ENCODE measurements at places on chromosomes 13 and 19. TPM values are rescaled to one million over a fixed set of nuclear protein-coding genes. Genes with fewer than 3 reads are reported as not detected.
A peak's percentile ranks its signal among the peaks of the same experiment; 100 is the strongest.

DNA sequence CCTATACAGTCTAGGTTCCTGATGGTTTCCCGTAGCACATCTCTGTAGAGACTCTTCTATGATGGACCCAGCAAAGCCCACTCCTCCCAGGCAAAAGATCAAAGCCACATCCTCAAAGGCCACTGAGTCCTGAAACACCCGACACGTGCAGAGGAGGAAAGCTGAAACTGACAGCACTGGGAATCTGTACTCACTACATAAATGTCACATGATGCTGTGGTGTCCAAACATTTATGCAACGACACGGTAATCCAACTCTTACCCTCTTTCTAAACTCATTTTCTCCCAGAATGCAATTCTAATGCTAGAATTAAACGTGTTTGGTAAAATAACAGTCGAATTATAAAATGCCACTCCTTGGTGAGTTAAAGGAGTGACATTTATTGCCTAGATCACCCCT is 7.0 kb upstream of the ZNF441 start:
- H3K4me3 ChIP-seq = no peak overlapping the region
- no peaks in the 10 kb centered on the region for H3K36me3 ChIP-seq
- H3K27me3 ChIP-seq = 0 out of 3 replicates have a peak, but pooled peaks cover 9% of the 10 kb centered on the region
- no peak overlapping the region for H3K27ac ChIP-seq
- no peak for DNase-seq

DNA sequence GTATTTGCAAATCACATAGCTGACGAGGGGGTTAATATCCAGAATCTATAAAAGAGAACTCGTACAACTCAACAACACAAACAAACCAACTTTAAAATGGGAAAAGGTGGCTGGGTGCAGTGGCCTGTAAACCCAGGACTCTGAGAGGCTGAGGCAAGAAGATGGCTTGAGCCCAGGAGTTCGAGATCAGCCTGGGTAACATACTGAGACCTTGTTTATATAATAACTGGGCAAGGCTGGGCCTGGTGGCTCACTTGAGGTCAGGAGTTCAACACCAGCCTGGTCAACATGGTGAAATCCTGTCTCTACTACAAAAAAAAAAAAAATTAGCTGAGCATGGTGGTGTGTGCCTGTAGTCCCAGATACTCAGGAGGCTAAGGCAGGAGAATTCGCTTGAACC is 21.8 kb upstream of the TM6SF2 start:
- DNase-seq = no peak
- H3K4me3 ChIP-seq = no peak overlapping the region
- H3K4me1 ChIP-seq = no peaks in the 10 kb centered on the region
- peaks cover 8% of the 10 kb centered on the region for H3K36me3 ChIP-seq
- no peaks in the 10 kb centered on the region for H3K27me3 ChIP-seq

- no peak overlapping the region for H3K4me3 ChIP-seq
- H3K27ac ChIP-seq = no peak overlapping the region
- DNase-seq = no peak
Observed at GRCh38 chr13:81379183-81379582, 1038.3 kb upstream of the SPRY2 start.

The ALOX5AP gene
- 0.50 TPM for polyA plus RNA-seq

- H3K27ac ChIP-seq = no peak overlapping the region
- no peaks in the 10 kb centered on the region for H3K36me3 ChIP-seq
- no peak overlapping the region for H3K4me3 ChIP-seq
- peaks cover 17% of the 10 kb centered on the region for H3K4me1 ChIP-seq
- no peak for DNase-seq
Observed at GRCh38 chr19:11478167-11479089, 2.4 kb downstream of the ELAVL3 start.

- no peaks in the 10 kb centered on the region for H3K27me3 ChIP-seq
- no peak overlapping the region for H3K4me3 ChIP-seq
- H3K36me3 ChIP-seq = no peaks in the 10 kb centered on the region
- no peak for DNase-seq
- H3K27ac ChIP-seq = no peak overlapping the region
- H3K4me1 ChIP-seq = no peaks in the 10 kb centered on the region
Observed at GRCh38 chr19:3253270-3253669, 28.8 kb downstream of the CELF5 start.

DNA sequence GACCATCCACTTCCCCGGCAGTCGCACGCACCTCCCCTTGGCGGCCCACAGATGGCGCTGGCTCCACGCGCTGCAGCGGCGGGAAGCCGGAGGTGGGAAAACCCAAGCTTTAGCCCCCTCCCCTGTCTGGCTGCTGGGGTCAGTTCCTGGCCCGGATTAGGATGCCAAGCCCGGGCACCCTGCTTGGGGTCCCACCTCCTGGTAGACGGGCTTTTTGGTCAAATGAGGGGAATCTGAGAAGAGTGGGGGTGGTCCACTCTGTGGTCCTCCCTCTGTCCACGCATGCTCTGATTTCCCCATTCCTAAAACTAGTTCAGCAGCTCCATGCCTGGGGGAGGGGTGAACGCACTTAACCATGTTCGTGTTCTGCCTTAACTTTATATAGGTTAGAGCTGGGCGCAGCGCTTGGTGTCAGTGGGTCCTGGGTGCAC is 8.1 kb upstream of the ADGRE2 start:
- H3K4me1 ChIP-seq = no peaks in the 10 kb centered on the region
- no peak for DNase-seq
- no peak overlapping the region for H3K4me3 ChIP-seq
- H3K27ac ChIP-seq = no peak overlapping the region
- no peaks in the 10 kb centered on the region for H3K36me3 ChIP-seq

The ERCC1 gene
- polyA plus RNA-seq = 76.6 TPM

The GPC5 gene
- 0.21 TPM for polyA plus RNA-seq

GRCh38 chr13:47408546-47409319 is 511.9 kb upstream of the HTR2A start:
- H3K27ac ChIP-seq = no peak overlapping the region
- no peaks in the 10 kb centered on the region for H3K27me3 ChIP-seq
- H3K36me3 ChIP-seq = no peaks in the 10 kb centered on the region
- no peak for DNase-seq
- H3K4me1 ChIP-seq = no peaks in the 10 kb centered on the region

- H3K4me1 ChIP-seq = peaks cover 63% of the 10 kb centered on the region
- peaks cover 13% of the 10 kb centered on the region for H3K36me3 ChIP-seq
- H3K27me3 ChIP-seq = no peaks in the 10 kb centered on the region
- H3K27ac ChIP-seq = peak overlapping the region; percentile 100
- peak; percentile 98 for DNase-seq
Observed at GRCh38 chr19:48963371-48964204, 1.5 kb upstream of the FTL start.

The OR7D2 gene
- 0.07 TPM for polyA plus RNA-seq

The LILRB3 gene
- polyA plus RNA-seq = 0.22 TPM

DNA sequence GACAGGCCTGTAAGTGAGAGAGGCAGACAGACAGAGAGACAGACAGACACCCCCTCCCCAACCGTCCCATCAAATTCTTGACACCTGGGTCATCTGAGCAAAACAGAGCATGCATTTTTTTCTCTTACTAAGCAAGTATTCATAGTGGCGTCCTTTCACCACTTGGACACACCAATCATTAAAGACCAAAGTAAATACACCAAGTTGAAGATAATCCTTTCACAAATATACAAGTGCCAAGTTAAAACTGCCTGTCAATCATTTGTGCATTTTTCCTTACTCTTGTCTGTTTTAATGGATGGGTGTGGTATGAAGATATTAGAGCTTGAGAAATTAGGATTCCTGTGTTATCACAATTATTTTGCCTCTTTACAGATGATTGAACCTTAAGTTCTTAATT is 337.3 kb downstream of the ATP8A2 start:
- no peaks in the 10 kb centered on the region for H3K36me3 ChIP-seq
- DNase-seq = no peak
- H3K27ac ChIP-seq = no peak overlapping the region

The LRRC25 gene
- 0.53 TPM for polyA plus RNA-seq

DNA sequence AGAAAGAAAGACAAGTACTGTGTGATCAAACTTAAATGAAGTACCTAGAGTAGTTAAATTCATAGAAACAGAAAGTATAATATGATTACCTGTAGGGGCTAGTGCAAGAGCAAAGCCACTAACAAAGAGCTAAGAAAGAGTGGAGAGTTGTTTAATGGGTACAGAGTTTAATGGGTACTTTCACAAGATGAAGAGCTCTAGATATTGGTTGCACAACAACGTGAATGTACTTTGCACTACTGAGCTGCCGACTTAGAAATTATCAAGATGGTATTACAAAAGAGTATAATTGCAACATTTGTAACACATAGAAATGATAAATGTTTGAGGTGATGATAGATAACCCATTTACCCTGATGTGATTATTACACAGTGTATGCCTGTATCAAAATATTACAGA is 140.3 kb upstream of the GPC6 start:
- DNase-seq = peak; percentile 30
- H3K4me1 ChIP-seq = no peaks in the 10 kb centered on the region
- H3K27ac ChIP-seq = no peak overlapping the region
- no peak overlapping the region for H3K4me3 ChIP-seq
- no peaks in the 10 kb centered on the region for H3K27me3 ChIP-seq
- H3K36me3 ChIP-seq = no peaks in the 10 kb centered on the region

The PRSS57 gene
- 0.12 TPM for polyA plus RNA-seq

The C5AR1 gene
- 3.9 TPM for polyA plus RNA-seq

The SOX1 gene
- not detected for polyA plus RNA-seq

DNA sequence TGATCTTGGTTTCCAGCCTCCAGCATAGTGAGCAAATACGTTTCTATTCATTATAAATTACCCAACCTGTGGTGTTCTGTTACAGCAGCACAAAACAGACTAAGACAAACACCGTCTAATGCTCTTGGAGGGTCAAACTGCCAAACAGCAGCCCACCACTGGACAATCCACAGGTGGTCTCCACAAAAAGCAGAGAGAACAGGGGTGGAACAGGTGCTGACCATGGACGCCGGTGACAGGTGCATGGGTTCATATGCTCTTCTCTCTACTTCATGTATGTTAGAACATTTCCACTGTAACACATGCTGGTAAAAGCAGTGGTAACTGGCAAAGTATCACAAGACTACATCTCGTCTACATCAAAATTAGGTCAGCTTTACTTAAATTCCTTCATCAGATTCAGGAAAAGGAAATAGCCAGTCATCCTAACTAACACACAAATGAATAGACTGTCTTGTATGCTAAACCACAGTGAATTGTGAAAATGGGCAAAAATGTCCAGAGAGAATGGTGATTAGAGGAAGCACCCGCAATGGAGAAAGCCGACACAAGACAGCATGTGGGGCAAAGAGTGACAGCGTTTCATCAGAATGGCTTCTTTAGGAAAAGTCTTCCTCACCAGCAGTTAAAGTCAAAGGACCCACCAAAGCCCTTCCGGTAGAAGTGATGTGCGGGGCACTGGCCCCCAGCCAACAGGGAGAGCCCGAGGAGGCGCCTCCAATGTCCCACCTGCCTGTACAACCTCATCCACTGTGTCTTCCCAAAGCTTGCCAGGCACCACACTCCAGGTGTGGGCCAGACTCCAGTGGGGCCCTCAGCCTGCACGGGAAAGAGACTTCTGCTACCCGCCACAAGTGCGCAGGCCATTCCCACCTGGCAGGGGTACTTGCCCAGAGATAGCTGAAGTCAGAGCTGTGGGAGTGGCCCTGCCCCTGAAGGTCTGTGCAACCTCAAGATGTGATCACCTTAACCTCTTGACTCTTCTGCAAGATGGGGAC is 6.5 kb downstream of the CARS2 start:
- H3K27me3 ChIP-seq = no peaks in the 10 kb centered on the region
- no peak overlapping the region for H3K27ac ChIP-seq
- DNase-seq = no peak

- H3K27ac ChIP-seq = peak overlapping the region; percentile 42
- peak; percentile 58 for DNase-seq
- H3K4me1 ChIP-seq = peaks cover 60% of the 10 kb centered on the region
- no peaks in the 10 kb centered on the region for H3K27me3 ChIP-seq
- H3K4me3 ChIP-seq = peak overlapping the region; percentile 42
Observed at GRCh38 chr19:2266183-2266993, 10.2 kb upstream of the JSRP1 start.

The ZNF835 gene
- not detected for polyA plus RNA-seq

DNA sequence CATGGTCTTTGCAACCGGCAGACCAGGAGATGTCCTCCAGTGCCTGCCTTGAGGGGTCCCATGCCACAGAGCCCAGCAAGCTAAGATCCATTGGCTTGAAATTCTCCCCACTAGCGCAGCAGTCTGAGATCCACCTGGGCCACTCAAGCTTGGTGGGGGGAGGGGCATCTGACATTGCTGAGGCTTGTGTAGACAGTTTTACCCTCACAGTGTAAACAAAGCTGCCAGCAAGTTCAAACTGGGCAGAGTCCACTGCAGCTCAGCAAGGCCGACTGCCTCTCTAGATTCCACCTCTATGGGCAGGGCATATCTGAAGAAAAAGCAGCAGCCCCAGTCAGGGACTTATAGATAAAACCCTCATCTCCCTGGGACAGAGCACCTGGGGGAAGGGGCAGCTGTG is 32.0 kb upstream of the ITM2B start:
- H3K4me3 ChIP-seq = no peak overlapping the region
- peaks cover 38% of the 10 kb centered on the region for H3K4me1 ChIP-seq
- H3K27ac ChIP-seq = peak overlapping the region; percentile 60
- DNase-seq = peak; percentile 85

DNA sequence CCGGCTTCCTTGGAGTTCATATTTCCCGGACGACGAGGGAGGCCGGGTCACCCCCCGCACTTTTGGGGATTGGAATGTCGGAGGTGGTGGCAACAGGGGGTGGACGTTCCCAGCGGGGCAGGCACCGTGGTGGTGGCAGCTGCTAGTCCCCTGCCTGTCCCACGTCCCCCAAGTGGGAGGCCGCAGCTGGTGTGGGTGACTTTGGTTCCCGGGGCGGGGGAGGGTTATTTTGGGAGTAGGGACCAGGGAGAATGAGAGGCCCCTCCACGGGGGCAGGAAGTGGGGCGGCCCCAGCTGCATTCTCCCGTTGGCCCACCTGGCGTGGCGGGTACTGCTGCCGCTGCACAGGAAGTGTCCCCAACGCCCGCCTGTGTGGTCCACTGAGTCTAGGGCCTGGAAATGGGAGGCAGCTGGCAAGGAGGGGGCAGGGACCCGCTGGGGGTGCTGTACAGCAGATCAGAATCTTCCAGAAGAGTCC is 11.1 kb upstream of the PLIN3 start:
- H3K4me1 ChIP-seq = peaks cover 17% of the 10 kb centered on the region
- no peak for DNase-seq
- H3K27me3 ChIP-seq = peaks cover 4% of the 10 kb centered on the region
- H3K4me3 ChIP-seq = no peak overlapping the region
- no peak overlapping the region for H3K27ac ChIP-seq

The LINGO3 gene
- polyA plus RNA-seq = not detected

DNA sequence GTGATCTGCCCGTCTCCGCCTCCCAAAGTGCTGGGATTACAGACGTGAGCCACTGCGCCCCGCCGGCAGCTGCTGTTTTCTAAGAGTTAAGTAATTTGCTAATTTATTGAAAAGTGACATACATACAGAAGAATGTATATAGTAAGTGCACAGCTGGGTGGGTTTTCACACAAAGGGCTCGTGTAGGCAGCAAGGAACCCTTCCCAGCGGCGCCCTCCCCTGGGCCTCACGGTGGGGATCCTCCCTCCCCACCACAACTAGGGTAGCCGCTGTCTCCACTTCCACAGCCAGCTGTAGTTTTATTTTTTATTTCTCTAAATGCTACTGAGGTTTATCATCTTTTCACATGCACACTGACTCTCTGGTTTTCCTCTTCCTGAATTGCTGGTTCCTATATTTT is 64.9 kb downstream of the CRYL1 start:
- no peaks in the 10 kb centered on the region for H3K27me3 ChIP-seq
- no peak overlapping the region for H3K4me3 ChIP-seq
- H3K27ac ChIP-seq = no peak overlapping the region
- no peaks in the 10 kb centered on the region for H3K36me3 ChIP-seq
- no peaks in the 10 kb centered on the region for H3K4me1 ChIP-seq

All from HepG2 (cell line).